CD4-positive, alpha-beta T cell treated with Interleukin-21 for 1 hour (primary cell): ENCODE measurements at places on chromosomes 3 and 15.

DNA sequence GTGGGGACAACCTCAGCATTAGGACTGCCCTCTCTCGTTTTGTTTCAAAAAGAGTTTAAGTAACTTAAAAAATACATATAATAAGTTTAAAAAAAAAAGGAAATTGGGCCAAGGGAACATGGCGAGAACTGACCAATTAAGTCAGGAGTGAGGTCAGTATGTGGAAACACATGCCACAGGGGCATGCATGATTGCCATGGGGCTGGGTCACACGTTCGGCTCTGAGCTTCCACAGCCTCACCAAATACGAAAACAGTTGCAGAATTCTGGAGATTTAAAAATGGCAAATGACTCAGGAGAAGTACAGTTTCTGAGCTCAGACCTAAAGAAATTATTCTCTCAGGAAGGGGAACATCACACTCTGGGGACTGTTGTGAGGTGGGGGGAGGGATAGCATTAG lies 24.1 kb downstream of the PDE8A start:
- no peak for DNase-seq

DNA sequence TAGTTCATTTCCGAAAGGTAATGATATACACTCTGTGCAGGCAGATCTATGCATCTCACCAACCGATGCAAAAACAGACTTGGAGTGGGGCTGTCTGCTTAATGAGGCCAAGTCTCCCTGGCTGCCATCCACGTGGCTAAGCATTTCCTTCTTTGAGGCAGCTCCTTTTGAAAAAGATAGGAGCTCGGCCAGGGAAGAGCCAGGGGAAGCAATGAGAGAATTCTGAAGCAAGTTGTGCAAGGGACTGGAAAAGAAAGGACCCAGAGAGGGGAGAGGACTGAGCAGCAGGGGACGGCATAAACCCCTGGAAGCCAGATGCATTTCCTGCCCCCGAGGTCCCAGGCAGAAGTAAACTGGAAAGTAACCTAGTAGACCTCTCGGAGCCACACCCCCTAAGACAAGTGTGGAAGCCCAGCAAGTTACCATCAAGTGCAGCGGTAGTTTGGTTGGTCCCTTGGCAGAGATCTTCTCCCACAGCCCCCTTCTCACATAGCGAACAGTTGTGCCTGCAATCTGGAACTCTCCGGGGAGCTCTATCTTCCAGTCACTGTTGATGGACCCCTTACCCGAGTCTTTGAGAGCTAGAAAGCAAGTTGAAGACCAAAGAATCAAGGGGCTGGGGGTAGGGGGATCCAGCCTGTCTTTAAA lies 288.2 kb downstream of the ADAMTS17 start:
- no peak for DNase-seq

DNA sequence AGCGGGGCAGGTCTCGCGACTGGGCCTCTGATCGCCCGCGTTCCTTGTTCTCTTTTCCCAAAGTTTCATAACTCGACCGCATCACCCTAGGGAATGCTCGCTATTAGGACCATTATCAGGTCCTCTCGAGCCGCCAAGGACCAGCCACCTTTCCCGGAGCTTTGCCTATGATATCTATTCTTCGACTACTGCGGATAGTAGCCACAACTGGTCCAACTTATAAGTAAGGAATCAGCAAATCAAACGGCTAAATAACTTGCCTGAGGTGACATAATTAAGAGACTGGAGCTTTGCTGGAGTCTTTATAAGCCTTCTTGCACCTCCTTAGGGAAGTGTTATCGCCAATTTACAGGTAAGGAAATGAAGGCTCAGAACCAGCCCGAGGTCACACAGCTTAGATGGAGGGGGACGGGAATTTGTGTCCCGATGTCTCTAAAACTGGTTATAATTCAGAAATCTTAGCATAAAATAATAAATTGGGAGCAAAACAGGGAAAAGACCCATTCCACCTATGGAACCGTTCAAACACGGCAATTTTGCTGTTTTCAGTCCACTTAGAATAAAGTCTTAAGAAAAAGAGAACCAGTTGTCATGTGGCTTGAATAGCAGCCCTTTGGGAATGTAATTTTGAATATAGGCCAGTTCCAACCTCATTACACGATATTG lies 479 bp upstream of the PLD1 start:
- DNase-seq, result no peak

DNA sequence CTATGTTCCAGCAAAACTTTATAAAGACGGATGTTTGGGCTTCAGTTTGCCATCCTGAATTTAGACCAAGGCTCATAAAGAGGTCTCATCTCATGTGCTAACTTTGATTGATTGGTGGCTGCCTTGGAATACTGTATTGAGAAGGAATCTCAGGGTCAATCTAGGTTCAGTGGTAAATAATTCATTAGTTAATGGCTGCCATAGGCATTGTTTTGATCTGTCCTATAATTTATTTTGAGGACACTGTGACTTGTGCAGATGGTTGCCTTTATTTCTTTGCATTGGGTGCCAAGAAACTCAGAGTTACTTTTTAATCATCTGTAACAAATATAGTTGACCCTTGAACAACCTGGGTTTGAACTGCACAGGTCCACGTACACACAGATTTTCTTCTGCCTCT lies 159.8 kb downstream of the B3GALNT1 start:
- no peak for DNase-seq

DNA sequence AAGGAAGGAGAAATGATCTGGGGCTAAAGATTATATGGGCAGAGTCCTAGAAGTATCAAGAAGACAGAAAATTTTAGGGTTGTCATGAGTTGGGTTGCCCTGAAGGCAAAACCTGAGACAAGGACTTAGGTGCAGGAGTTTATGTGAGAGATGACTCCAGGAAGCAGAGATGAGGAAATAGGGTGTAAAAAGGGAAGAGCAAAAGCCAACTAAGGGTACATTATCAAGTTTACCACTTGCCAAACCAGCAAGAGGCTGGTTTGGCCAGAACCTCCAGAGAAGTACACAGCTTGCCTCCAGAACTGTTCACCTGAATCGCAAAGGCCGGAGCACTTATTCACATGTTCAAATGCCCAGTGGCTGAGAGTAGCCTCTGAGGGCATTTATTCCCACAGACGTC lies 116.7 kb downstream of the FHIT start:
- no peak for DNase-seq

DNA sequence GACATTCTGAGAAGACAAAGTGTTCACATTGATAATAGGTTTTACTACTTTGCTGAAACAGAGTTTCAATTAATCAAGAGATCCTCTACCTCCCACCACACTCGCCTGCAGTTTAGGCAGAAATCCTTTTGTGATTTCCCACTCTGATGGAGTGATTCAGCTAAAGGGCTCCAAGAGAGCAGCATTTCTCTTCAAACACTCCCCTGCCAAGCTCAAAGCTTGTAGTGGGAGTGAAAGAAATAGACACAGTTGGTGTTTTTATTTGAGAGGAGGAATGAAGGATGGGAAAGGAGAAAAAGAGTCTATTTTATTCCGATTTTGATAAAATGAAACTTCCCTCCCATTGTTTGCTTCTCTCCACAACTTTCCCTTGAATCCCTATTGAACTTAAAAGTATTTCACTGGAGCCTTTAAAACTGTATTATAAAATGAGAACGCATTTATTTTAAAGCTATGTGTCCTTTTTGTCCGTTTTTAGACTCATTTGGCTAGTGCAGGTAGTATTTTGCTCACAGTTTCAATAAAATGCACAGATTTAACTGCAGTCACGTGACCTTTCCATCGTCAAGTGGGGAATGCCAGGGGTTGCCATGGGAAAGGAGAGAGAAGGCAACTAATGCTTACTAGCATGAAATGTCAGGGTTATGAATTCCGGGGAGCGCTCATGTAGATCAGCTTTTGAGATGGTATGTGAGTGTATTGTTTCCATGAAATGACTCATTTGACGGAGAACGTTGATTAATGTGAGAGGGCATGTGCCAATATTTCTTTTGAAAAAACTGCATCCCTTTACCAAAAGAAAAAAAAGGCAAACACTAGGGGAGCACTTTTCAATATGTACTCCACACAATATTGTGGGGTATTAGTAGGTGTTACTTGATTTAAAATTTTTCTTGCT lies 7.7 kb upstream of the OSBPL11 start:
- no peak for DNase-seq

DNA sequence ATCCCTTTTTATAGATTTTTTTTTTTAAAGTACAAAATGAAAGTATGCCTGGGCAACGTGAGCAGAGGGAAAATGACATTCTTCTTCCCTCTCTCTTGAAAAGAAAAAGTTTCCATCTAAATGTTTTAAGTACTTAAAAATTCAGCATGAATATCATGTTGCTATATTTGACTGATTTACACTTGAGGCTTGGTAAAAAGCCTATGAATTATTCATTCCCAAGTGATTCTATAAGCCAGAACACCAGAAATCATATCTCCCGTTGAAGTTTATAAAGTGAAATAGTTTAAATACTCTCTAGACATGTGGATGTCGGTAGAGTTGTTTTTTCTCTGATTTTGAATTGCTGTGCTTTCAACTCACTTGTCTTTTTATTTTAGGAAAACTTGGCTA lies 276.2 kb upstream of the RARB start:
- DNase-seq, result no peak

GRCh38 chr3:173599673-173600072 lies 202.1 kb downstream of the NLGN1 start:
- DNase-seq, result no peak

DNA sequence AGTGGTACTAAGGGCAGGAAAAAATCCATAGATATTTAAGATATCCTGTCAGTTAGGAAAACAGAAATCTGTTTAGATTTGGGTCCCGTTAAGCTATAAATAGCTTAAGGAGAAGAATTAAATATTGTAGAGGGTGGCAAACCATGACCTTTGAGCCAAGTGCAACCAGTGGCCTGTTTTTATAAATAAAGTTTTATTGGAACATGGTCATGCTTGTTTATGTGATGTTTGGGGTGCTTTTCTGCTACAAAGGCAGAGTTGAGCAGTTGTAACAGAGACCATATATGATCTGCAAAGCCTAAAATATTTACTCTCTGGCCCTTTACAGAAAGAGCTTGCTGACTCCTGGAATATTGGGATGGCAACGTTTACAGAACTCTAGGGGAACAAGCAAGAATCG lies 66.3 kb downstream of the SQOR start:
- DNase-seq, result no peak

DNA sequence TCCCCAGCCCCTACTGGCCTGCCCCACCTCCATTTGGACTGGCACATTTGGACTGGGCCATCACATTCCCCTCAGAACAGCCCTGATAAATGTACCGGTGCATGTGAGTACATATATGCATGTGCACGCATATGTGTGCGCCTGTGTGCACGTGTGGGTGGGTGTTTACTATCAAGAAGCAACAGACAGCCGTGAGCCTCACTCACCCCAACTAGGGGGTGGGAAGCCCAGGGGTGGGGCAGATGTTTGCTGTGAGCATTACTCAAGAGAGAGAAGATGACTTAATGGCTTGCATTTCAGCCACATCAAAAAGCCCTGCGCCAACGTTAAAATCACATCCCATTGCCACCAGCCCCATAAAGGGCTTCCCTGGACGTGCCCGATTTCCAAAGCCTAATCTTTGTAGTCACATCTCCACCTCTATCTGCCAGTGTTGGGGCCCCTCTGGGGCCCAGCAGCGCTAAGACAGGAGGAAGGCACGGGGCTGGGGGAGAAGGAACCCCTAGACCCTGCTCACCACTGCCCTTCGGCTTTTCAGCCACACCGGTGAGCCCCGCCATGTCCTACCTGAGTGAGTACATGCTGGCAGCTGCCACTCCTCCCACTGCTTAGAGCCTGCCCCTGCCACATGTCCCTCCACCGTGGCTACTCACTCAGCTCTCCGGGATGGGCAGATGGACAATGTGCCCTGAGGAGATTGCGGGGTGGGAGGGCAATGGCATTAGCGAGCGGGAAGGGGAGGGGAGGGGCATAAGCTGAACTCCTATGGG lies 10.9 kb downstream of the ITIH3 start:
- DNase-seq, result no peak

- DNase-seq, result no peak
Observed at GRCh38 chr3:114645392-114645791, 351.6 kb downstream of the TIGIT start.

- DNase-seq, result no peak
Observed at GRCh38 chr3:137709011-137709601, 55.0 kb upstream of the SOX14 start.
